ENCODE measurements at places on chromosomes 5 and 9. TPM values are rescaled to one million over a fixed set of nuclear protein-coding genes. Genes with fewer than 3 reads are reported as not detected.

The SNCB gene
- not detected for total RNA-seq

GRCh38 chr9:133545494-133546286, 11.2 kb downstream of the ADAMTSL2 start:
- peaks cover 24% of the 10 kb centered on the region for H3K4me1 ChIP-seq
- peaks cover 6% of the 10 kb centered on the region for H3K27me3 ChIP-seq
- H3K36me3 ChIP-seq = no peaks in the 10 kb centered on the region
- DNase-seq = peak; percentile 58
- no peak overlapping the region for H3K4me3 ChIP-seq

The PPP3R2 gene
- 0.04 TPM for total RNA-seq

The STOML2 gene
- total RNA-seq = 77.7 TPM

DNA sequence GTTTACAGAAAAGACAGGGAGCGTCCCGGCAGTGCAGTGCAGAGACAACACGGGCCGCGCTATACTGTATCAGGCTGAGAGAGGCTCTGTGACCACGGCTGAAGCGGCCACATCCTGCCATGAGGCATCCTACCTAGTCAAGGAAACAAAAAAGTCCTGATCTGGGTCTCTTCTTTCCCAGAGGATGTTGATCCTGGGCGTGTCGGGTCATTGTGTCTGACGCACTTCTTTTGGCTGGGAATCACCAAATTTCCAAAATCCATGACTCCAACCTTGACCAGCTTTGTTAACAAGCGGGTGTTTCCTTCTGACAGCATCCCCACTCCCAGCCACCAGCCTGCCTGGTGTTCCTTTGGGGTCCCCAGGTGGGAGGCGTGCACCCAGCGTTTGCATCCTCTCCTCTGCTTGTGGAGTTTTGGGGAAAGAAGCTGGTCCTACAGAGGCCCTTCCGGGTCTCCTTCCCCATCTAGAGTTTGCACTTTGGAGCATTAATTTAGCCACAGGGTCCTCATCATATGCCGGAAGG, 91.4 kb upstream of the RAI14 start:
- H3K4me3 ChIP-seq = no peak overlapping the region
- H3K27me3 ChIP-seq = peaks cover 2% of the 10 kb centered on the region
- peak; percentile 19 for DNase-seq
- no peaks in the 10 kb centered on the region for H3K36me3 ChIP-seq

The GABRA1 gene
- 0.13 TPM for total RNA-seq

GRCh38 chr5:60744682-60745081, 44.7 kb upstream of the DEPDC1B start:
- H3K27me3 ChIP-seq = no peaks in the 10 kb centered on the region
- no peaks in the 10 kb centered on the region for H3K36me3 ChIP-seq
- H3K4me1 ChIP-seq = no peaks in the 10 kb centered on the region
- DNase-seq = no peak

The PCDHA1 gene
- total RNA-seq = 0.04 TPM

DNA sequence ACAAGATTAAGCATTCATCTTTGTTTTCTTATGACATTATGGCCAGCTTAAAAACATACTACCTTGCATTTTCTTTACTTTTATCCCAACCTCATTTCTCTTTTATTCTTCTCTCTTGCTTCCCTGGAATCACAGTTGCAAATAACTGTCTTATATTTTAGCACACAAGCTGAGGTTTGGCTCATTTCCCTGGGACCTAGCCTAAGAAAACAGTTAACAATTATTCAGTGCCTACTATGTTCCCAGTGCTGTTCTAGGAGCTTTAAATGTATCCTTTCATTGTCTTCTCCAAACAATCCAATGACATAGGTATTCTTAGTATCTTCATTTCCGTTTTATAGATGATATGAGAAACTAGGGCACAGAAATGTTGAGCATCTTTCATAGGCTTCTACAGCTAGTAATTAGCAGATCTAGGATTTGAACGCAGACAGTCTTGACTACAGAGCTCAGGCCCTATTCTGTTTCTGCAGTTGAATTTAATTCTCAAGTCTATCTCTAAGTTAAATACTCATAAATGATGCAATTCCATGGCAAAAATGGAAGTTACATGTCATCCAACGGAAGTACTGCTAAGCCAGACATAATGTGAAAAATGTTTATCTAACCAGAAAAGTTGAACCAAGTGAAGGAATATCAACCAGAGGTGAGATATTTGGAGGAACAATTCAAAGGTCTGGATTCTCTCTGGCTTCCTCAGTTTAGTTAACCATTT, 52.3 kb upstream of the MTAP start:
- no peaks in the 10 kb centered on the region for H3K36me3 ChIP-seq
- no peaks in the 10 kb centered on the region for H3K4me1 ChIP-seq
- H3K4me3 ChIP-seq = no peak overlapping the region
- DNase-seq = no peak
- H3K27ac ChIP-seq = no peak overlapping the region
- no peaks in the 10 kb centered on the region for H3K27me3 ChIP-seq

DNA sequence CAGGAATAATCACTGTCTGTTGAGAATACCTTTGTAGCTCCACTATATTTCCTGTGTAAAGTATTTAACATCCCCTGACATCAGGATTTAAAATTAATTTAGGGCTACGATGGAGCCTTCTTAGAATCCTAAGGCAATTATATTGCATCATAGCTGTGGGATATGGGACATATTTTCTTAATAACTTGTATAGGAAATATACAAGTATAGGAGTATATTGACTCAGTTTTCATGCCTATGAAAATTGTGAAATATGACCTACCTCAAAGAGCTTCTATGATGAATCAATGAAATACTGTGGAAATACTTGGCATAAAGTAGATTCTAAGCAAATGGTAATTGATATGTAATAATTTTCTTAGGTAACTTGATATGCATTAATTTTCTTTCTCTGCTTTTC, 221.0 kb upstream of the KLF4 start:
- no peak for DNase-seq
- peaks cover 13% of the 10 kb centered on the region for H3K4me1 ChIP-seq
- no peaks in the 10 kb centered on the region for H3K27me3 ChIP-seq
- H3K4me3 ChIP-seq = no peak overlapping the region

The SPINK4 gene
- total RNA-seq = 0.31 TPM

The OSMR gene
- 4.4 TPM for total RNA-seq

GRCh38 chr5:181061645-181062044, 21.6 kb downstream of the BTNL9 start:
- H3K27me3 ChIP-seq = peaks cover 59% of the 10 kb centered on the region
- H3K4me3 ChIP-seq = no peak overlapping the region
- no peak overlapping the region for H3K27ac ChIP-seq
- DNase-seq = no peak
- H3K4me1 ChIP-seq = no peaks in the 10 kb centered on the region

DNA sequence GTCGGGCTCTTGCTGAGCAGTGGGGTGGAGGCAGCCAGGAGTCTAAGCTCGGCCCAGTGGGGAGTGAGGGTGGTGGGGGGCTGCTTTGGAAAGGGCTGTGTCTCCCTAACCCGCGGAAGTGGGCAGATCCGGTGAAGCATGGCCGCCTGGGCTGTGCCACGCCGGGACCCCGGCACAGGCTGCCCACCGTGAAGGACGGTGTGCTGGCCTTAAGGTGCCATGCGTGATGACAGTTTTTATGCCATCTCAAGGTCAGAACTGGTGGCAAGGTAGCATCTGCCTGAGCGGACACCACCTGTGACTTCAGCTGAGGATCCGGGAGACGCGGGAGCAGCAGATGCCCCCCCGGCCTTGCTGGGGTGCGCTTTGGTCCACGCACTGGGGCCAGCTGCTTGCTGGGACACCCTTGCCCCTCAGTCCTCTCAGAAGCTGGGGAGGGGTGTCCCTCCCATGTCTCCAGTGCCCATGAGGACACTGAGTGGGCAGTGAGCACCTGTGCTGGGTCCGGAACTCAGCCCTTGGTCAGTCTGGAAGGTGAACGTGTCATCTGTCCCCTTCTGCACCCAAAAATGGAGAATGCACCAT, 53.9 kb downstream of the AHRR start:
- H3K27me3 ChIP-seq = peaks cover 25% of the 10 kb centered on the region
- H3K4me3 ChIP-seq = no peak overlapping the region
- peaks cover 16% of the 10 kb centered on the region for H3K4me1 ChIP-seq
- H3K27ac ChIP-seq = no peak overlapping the region
- no peak for DNase-seq

Measured in muscle of leg (tissue), 16 donors.